ENCODE measurements at places on chromosomes 2 and 18.
A peak's percentile ranks its signal among the peaks of the same experiment; 100 is the strongest.

DNA sequence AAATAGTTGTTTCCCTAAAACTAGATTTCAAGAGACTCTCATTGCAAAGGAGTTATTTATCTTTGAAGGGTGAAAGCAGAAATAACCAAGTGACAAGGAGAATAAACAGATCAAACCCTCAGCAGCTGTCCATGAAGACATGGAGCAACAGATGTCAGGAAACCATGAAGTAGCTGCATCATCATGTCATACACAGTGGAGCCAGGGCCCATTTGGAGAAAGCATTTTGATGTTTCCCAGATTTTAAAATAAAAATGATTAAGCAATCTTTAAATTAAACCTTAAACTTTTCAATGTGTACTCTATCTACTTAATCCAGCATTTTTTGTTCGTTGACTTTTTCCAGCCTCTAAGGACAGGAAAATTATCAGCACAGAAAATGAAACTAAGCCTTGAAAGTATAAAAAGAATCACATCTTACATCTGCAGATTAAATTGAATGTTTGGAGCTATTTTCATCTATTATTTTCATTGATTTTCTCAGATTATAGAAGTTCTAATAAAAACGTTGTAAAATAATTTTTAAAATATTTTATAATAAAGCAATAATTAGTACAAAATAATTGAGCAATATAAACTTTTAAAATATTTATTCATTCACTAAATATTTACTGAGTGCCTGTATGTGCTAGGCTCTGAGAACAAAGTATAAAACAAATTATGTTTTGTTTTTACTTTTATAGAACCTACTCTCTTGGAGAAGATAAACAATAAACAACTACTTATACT lies 860.1 kb downstream of the BCL11A start:
- DNase-seq, result no peak

- peak; percentile 78 for DNase-seq
Measured at GRCh38 chr18:10072671-10073175, 158.9 kb downstream of the VAPA start.

- DNase-seq, result no peak
Measured at GRCh38 chr18:63150942-63151421, 168.6 kb downstream of the BCL2 start.

- DNase-seq, result peak; percentile 66
Measured at GRCh38 chr2:23199115-23199918, 185.7 kb upstream of the KLHL29 start.

GRCh38 chr2:157441072-157441454 lies 2.8 kb downstream of the CYTIP start:
- no peak for DNase-seq

DNA sequence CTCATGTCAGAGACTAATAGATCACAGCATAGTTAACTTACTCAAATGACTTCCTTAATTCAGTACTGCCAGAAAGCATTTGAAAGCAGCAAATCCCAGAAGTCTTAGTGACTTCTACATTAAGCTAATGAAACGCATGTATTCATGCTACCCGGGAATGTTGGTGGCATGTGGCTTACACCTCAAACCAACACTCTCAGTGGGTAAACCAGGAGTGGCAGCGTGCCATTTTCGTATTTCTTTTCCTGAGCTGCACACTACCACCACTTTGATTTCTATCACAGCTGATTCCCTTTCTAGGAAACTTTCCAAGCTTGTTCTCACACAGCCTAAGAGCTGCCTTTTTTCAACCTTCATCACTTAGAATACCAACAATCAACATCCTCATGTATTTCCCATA lies 646.6 kb downstream of the NRXN1 start:
- DNase-seq, result no peak

GRCh38 chr2:6835467-6835866 lies 30.2 kb downstream of the CMPK2 start:
- DNase-seq, result no peak

- no peak for DNase-seq
Measured at GRCh38 chr2:156748221-156748620, 312.0 kb downstream of the GPD2 start.

DNA sequence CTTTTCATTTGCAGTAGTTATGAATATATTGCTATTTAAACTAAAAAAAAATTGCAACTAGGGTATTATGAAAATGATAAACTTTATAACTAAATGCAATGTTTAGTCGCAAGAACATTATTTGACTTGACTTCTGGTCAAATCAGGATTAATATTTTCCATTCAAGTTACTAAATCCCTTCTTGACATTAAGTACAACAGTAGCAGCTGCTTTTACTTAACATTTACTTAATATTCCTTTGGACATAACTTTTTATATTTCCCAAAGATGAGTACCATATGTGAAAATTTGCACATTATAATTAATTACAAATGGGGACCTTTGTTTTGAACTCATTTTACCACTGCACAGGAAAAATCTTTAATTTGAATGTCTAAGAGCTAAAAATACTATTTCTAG lies 74.0 kb downstream of the PMS1 start:
- DNase-seq, result no peak

GRCh38 chr18:54069729-54070128 lies 154.7 kb downstream of the MBD2 start:
- no peak for DNase-seq

- DNase-seq, result peak; percentile 57
Measured at GRCh38 chr2:146481629-146482028, 1363.2 kb upstream of the ACVR2A start.

DNA sequence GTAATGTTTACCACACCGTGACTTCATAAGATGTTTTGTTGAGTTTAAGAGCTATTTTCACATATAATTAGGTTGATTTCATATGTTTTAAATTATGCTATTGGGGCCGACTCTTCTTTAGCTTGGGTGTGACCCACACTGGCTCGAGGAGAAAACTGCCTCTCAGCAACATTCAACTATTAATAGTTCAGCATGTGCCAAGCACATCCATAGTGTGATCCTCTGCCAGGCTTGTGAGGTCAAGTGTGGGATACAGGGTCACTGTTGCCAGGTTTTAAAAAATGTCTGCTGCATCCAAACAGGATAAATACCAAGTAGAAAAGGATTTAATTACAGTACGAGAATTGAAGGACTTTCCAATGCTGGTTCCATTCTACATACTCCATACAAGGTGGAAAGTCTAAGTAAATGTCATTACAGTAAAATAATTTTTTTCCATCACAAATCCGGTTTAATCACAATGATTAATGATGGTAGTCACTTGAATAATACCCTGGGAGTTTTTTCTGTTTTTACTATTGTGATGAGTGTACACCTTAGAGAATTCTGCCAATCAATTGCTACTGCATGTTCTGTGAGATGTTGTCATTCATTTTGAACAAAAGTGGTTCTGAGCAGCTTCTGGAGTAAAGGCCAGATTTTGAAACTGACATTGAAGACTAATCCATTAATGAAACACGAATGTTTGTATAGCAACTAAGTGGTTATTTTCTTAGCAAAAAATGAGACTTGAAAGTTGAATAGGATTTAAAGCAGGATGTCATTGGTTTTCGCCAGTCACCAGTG lies 84.5 kb downstream of the ABI2 start:
- DNase-seq, result no peak

GRCh38 chr2:168529900-168530561 lies 74.0 kb downstream of the CERS6 start:
- DNase-seq, result peak; percentile 16

GRCh38 chr2:12718711-12719399 lies 2.1 kb downstream of the TRIB2 start:
- peak; percentile 55 for DNase-seq

GRCh38 chr18:4384932-4385331 lies 70.2 kb downstream of the DLGAP1 start:
- DNase-seq, result no peak

DNA sequence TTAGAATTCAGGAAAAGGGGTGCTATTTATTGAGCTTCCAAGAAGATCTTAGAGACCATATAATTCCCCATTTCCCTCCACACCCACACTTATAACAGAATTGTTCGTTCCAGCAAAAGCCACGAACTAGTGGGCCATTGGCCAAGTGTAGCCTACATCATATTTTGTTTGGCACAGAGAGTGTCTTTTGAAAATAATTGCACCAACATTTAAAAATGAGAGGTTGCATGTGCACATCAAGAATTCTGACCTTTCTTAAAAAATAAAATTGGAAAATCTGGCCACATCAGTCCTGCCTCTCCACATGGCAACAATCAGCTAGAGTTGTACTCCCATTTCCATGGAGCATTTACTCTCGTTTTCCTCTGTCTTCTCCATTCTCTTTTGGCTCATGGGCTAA lies 655.5 kb upstream of the FANCL start:
- peak; percentile 47 for DNase-seq

DNA sequence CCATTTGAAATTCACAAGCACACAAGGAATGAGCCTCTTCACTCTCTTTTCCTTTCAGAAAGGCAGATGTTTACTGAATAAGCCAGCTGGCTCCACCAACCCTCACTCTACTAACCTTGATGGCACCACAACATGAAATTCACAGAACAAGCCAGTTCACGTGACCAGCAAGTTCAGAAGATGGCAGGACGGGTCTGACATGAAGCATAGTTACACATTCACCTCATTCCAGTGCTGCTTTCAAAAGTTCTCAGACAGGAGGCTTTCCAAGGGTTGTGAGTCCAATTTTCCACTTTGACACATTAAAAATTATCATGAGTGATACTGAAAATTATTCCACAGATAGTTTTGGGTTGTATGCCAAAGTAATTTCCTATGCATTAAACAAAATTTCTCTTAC lies 74.2 kb upstream of the MBOAT2 start:
- no peak for DNase-seq

- no peak for DNase-seq
Measured at GRCh38 chr2:24048769-24049484, 614 bp upstream of the FKBP1B start.

- DNase-seq, result peak; percentile 38
Measured at GRCh38 chr2:177393203-177393755, 706 bp downstream of the AGPS start.

DNA sequence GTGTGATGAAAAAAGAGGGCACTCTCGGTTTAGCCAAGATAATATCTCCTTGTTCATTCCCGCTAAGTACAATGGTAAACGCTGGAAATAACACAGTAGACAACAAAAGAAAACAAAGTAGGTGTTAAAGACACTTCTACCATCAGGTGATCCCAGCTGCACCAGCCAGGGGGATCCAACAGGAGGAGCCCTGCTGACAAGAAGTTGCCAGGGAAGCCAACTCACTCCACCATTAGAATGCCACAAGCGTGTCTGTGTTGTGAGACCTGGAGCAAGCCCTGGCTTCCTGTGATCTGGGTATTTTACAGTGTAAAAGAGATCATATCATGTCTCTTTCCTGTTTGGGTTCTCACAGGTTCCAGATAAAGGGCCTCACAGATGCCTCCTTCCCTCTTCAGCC lies 117.0 kb downstream of the GRB14 start:
- peak; percentile 16 for DNase-seq

DNA sequence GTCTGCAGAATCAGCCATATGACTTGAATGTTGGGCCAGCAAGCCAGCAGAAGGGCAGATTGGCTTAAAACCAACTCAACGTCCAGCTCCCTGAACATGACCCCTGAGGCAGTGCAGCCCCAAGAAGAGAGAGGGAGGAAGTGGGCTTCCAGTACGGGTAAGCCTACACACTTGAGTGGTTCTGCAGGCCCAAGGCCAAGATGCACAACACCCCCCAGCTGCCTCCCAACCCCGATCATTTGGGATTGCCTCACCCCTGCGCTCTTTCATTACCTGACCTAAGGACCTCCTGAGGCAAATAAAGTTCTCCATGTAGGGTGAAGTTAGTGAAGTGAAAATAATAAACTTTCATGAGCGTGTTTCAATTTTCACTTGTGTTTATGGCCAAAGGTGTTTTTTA lies 536.0 kb downstream of the TNS1 start:
- no peak for DNase-seq

- DNase-seq, result peak; percentile 83
Measured at GRCh38 chr2:64779117-64779690, 125.5 kb upstream of the SERTAD2 start.

DNA sequence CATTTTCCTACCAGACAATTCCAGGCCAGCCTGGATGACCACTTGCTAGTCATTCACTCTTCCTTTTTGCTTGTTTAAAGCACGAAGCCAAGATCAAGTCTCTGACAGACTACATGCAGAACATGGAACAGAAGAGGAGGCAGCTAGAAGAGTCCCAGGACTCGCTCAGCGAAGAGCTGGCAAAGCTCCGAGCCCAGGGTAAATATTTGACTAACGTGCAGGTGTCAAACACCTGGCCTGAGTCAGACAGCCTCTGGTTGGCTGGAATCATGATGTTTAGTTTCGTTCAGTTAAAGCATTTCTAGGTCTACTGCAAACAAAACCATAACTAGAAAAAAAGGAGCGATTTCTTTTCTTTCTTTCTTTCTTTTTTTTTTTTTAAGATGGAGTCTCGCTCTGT lies 44.2 kb upstream of the LYPD6B start:
- DNase-seq, result no peak

GRCh38 chr2:101751875-101752619 lies 54.5 kb downstream of the MAP4K4 start:
- DNase-seq, result peak; percentile 36

- DNase-seq, result no peak
Measured at GRCh38 chr2:1231466-1232063, 181.7 kb upstream of the TPO start.
